ENCODE measurements at places on chromosomes 1 and 21.

DNA sequence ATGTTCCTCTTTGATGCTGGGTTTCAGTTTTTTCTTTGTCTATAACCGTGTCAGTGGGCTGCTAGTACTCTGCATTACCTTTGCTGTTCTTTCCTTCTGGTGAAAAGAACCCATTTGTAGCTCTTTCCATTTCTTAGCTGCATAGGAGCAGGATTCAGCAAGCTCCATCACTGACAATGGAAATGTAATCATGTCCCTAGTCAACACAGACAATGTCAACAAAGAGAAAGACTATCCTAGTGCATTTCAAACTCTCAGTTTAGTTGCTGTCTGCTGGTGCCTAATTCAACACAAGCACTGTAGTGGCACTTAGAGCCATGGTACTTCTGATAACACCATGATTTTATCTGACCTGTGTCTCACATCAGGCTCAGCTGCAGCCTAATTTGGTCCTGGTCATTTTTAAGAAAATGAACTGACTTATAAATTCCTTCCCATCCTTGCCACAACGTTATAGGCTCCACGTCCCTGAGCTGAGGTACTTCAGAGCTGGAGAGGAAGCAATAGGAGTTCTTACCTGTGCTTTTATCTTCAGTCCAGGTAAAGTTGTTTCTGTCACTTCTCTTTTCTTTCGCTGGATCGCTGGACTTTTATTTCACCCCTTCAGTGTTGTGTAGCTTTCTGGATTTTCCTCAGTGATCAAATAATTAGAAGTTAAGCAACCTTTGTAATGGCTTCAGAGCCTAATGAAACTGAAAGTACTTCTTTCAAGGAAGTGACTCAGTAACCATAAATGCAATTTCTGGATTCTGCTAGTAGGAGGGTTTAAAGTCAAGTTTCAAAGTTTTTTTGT is at the start of gene GBP3:
GBP3 (minus strand) TSS at position 700 of the 793 bp plus-strand sequence. CDS start 2,145 bp downstream, outside the sequence.
- peak; percentile 64 for DNase-seq

- no peak for DNase-seq
Measured at GRCh38 chr1:232385221-232385620, 244.7 kb downstream of the SIPA1L2 start.

DNA sequence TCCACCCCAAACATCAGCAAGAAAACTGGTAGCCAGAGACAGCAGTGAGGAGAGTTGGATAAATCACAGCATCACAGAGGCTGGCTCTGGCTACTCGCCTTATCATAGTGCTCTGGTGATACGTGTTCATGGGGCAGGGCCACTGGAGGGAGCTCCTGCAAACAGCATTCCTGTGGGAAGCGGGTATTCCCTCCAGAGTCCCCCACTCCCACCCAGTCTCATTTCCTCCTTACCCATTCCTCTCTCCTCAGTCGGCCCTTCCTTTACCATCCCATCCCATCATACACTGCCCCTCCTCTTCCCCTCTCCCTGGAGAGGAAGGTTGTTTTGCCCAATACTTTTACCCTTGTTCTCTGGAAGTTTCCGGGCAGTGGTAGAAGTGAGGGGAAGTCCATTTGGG is 7.1 kb downstream of the NHLH2 start:
- DNase-seq = no peak

DNA sequence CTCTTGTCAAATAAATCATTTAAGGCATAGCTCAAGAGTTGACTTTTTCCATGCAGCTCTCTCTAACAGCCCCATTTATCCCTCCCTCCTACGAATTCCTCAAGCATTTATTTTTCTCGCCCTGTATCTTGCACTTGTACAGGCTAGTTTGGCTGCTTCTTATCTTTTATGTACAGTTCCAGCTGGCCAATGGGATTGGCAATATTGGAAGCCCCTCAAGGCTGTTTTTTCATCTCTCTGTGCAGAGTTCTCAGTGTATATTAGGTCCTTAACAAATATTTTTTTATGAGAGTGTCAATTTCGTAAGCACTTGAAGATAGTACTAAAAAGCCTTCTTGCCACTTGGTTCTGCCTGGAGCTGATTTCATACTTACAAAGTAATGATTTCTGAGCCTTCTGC is 356.0 kb downstream of the ST6GALNAC3 start:
- DNase-seq = peak; percentile 25

All from DMS79 treated with DMSO at 0.1 percent for 48 hours (cell line).